Omental fat pad (tissue), 4 donors: ENCODE measurements at places on chromosomes 3 and 15. TPM values are rescaled to one million over a fixed set of nuclear protein-coding genes. Genes with fewer than 3 reads are reported as not detected.

Gene NSMCE3
- total RNA-seq = 6.9 TPM

Gene ITIH4
- 2.5 TPM for total RNA-seq

DNA sequence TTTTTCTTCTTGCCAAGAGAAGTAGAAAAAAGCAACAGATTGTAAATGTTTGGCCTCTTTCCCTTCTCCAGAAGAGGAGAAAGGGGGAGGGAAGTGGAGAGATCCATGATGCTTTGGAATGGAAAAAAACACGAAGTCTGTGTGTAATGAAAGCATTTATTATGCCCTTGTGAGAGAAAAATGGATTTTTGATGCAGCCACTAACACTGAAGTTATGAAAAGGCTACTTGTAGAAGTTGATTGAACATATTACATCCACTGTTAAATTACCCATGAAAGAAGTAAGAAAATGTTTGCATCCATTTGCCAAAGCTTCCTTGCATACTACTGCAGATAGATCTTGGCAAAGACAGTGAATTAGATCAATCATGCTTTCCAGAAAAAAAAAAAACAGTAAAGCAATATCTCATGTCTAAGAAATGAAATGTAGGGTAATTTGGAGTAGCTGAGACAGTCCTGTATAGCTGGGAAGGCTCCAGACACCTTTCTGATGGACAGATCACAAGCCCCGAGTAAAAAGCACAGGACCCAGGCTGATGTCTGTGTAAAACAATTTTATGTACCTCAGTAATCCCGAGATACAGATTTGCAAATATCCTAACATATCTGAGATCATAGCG lies 295.5 kb downstream of the PLOD2 start:
- DNase-seq = no peak

DNA sequence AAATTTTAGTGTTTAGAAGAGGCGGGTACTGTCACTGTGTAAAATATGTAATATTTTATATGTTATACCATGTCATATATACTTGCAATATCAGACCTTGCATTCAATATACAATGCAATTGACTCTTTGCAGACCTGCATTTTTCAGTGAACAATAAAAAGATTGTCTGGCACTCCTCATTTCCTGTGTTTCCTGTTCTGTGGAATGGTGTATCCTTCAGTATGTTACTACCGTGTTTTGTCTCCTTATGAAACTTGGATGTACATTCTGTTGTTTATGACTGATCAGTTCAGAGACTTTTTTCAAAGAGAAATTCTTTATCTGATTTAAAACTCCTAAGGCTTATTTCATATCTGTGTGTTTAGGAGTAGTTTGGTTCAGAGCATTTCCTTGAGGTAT lies 31.5 kb downstream of the APH1B start:
- DNase-seq = no peak

GRCh38 chr3:76684946-76685345 lies 355.0 kb upstream of the ROBO2 start:
- DNase-seq = no peak

DNA sequence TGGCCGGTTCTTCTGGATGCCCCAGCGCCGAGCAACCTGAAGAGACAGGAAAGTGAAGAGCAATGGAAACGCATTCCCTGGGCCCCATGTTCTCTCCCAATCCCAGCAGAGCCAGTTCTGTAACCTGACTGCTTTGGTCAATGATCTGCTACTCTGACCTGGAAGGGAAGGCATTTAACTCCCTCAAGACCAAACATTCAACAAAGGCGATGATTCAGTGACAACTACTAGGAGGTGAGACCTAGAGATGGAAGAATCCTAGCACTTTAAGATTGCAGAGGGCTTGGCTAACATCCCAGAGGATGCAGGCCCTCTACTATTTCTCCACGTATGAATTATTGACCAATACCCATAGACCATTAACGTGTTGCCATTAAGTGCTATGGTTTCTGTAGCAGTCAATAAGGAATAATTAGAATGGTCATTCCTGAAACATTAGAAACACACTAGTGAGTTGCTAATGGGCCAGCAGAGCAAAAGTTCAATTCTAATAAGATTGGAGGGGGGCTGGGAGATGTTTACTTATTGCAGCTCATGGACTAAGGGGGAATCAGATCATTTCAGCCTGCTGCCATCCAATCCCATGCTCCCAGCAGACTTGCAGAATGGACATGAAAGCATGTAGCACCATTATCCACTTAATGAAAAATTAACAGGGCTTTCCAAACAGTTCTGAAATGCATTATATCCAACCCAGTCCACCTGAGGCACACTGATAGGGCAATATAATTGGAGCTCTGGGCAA lies 56.6 kb downstream of the ETV5 start:
- DNase-seq = no peak

- DNase-seq = no peak
Measured at GRCh38 chr3:127680146-127680661, 7.5 kb downstream of the ABTB1 start.

DNA sequence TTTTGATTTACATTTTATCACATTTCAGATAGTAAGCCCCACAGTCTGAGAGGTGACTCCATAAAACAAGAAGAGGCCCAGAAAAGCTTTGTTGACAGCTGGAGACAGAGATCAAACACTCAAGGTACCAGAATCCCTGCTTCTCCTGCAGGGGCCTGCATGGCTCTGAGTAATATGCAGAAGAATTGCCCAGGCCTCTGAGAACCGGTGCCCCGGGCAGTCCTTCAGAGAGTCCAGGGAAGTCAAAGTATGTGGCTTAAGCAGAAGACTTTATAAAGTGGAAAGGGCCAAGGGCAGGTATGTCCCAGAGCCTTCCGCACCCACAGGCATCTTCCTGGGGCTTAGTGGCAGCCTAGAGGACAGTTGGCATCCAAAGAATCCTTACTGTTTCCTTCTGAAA lies 12.8 kb downstream of the ATRIP start:
- DNase-seq = no peak

- DNase-seq = no peak
Measured at GRCh38 chr15:81923561-81924350, 122.1 kb downstream of the MEX3B start.

DNA sequence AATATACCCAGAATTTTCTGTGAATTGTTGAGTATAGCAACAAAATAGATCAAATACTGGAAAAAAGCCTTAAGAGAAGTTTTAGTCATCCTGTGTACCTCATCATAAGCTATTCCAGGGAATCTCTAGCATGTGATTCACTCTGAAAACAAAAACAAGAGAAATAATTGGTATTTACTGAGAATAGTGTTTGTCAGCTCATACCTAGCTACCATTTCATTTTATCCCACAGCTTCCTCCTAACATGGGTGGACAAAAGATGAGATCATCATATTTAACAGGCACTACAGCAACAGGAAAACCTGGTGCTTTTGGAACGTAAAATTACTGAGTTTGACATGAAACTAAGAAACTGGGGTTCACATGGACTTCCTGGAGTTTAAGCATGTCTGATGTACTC lies 753.5 kb upstream of the NECTIN3 start:
- DNase-seq = no peak

GRCh38 chr3:172402090-172402489 lies 46.2 kb downstream of the GHSR start:
- no peak for DNase-seq

- no peak for DNase-seq
Measured at GRCh38 chr3:64759811-64760210, 72.0 kb upstream of the ADAMTS9 start.
